ENCODE measurements at places on chromosomes 5 and 9. TPM values are rescaled to one million over a fixed set of nuclear protein-coding genes. Genes with fewer than 3 reads are reported as not detected.

Gene OMD
- total RNA-seq: 22.8 TPM

Gene SPINK5
- 1.2 TPM for total RNA-seq

Gene LCN12
- not detected for total RNA-seq

Gene PAEP
- not detected for total RNA-seq

Gene CFAP77
- not detected for total RNA-seq

GRCh38 chr5:72226950-72227349 lies 93.1 kb downstream of the MRPS27 start:
- DNase-seq: no peak

DNA sequence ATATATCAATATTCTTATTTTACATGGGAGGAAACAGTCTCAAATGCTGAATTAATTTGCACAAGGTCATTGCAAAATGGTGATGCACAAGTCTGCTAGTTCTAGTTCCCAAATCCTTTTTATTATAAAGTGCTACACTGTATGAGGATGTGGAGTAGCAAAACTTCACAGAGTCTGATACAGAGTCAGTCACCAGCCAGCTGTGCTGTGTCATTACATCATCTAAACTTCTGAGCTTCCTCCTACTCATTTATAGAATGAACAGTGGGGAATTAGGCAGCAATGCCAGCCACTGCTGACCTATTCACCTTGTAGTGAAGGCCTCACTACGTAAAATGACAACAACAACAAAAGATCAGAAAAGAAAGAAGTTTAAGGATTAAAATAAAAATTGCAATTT lies 357.8 kb downstream of the TMEM167A start:
- no peak for DNase-seq
